Omental fat pad (tissue), 4 donors: ENCODE measurements at places on chromosomes 13 and 19. TPM values are rescaled to one million over a fixed set of nuclear protein-coding genes. Genes with fewer than 3 reads are reported as not detected.

ZNF534 gene
- not detected for total RNA-seq

TNFRSF19 gene
- total RNA-seq, result 1.3 TPM

MISP gene
- 1.4 TPM for total RNA-seq

CEACAM20 gene
- total RNA-seq, result not detected

BORA gene
- total RNA-seq, result 2.0 TPM

SIGLEC8 gene
- total RNA-seq, result 0.46 TPM

KLK12 gene
- not detected for total RNA-seq

RNF225 gene
- not detected for total RNA-seq

PTPRH gene
- 1.4 TPM for total RNA-seq

CLEC11A gene
- total RNA-seq, result 17.1 TPM

ZNF283 gene
- total RNA-seq, result 20.5 TPM

KIRREL2 gene
- total RNA-seq, result not detected

C19orf85 gene
- total RNA-seq, result not detected

OR7D2 gene
- total RNA-seq, result not detected

TMPRSS9 gene
- total RNA-seq, result not detected

ETFB gene
- total RNA-seq, result 162 TPM

DNAAF3 gene
- total RNA-seq, result 0.65 TPM

IGFL1 gene
- not detected for total RNA-seq

PRTN3 gene
- not detected for total RNA-seq

FAM83E gene
- total RNA-seq, result not detected

XPO4 gene
- 15.6 TPM for total RNA-seq

TMEM145 gene
- 0.24 TPM for total RNA-seq

DKKL1 gene
- not detected for total RNA-seq

CKM gene
- not detected for total RNA-seq

ZNF497 gene
- total RNA-seq, result 1.4 TPM

IQCN gene
- 15.9 TPM for total RNA-seq

SYCN gene
- not detected for total RNA-seq
